ENCODE measurements at places on chromosomes 16 and 17.

DNA sequence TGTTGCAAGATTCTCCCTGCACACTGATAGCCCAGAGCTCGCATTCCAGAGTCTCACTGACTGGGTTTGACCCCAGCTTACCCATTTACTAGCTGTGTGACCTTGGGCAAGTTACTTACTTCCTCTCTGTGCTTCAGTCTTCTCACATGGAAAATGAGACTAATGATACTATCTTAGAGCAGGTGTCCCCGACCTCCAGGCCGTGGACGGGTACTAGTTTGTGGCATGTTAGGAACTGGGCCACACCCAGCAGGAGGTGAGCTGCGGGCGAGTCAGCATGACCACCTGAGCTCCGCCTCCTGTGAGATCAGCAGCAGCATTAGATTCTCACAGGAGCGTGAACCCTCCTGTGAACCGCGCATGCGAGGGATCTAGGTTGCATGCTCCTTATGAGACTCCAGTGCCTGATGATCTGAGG lies 15.8 kb downstream of the ANKFY1 start:
- DNase-seq = no peak

- DNase-seq = no peak
Observed at GRCh38 chr17:32586666-32587065, 99.9 kb downstream of the CDK5R1 start.

GRCh38 chr16:23924128-23924527 lies 88.3 kb downstream of the PRKCB start:
- DNase-seq = no peak

- DNase-seq = no peak
Observed at GRCh38 chr17:38709104-38709820, 4.2 kb downstream of the MLLT6 start.

GRCh38 chr16:29987371-29988085 lies 7.9 kb downstream of the HIRIP3 start:
- DNase-seq = no peak
